WTC11 (cell line): ENCODE measurements at places on chromosomes 1 and 21.
A peak's percentile ranks its signal among the peaks of the same experiment; 100 is the strongest.

DNA sequence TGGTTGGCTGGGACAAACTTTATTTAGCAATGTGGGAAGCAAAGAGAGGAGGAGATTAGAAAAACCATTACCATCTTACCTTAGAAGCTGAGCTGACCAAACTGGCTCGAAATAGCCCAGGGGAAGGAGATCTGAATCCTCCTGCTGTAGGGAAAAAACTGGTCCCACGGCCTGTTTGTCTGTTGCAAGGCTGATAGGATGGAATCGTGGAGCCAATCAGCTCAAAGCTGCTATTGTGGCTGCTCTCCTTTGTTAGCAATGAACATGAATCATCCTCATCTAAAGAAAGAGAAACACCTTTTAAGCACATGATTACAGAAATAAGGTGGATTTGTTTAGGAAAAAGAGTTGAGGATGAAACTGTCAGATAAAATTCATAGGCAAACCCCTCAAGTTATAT, 21.5 kb downstream of the CLSPN start:
- DNase-seq = no peak

DNA sequence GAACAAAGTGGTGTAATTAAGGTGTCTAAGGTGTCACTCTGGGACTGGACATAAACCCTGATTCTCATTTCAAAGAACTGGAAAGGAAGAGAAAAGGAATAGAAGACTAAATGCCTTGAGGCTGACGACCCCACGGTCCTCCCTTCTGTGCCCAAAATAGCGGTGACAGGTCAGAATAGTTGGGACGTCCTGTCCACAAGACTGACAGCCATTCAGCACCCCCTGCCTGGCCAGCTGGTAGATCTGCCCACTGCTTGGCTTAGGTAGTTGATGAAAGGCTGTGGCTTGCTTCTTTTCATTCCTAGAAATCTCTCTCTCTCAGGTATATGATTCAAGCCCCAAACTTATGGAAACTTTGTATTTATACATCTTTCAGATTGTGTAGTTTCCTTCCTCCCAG, 26.4 kb upstream of the CREG1 start:
- no peak for DNase-seq

DNA sequence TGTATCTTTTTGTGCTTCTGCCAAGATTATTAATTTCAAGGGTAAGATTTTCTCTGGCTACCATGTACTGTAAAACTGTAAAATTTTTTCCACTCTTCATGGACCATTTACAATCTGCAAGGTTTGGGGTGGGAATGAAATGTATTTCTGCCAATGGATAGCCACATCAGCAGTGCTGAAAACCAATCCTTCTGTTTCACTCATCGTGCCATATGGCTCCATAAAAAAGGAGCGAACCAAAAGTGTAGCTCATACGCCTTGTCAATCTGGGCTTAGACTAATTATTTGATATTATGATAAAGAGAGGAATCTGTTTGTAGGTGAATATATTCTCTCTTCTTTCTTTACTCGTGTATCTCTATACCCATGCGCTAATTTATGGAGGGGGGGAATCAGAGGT, 3.0 kb upstream of the SLC44A5 start:
- no peak for DNase-seq

DNA sequence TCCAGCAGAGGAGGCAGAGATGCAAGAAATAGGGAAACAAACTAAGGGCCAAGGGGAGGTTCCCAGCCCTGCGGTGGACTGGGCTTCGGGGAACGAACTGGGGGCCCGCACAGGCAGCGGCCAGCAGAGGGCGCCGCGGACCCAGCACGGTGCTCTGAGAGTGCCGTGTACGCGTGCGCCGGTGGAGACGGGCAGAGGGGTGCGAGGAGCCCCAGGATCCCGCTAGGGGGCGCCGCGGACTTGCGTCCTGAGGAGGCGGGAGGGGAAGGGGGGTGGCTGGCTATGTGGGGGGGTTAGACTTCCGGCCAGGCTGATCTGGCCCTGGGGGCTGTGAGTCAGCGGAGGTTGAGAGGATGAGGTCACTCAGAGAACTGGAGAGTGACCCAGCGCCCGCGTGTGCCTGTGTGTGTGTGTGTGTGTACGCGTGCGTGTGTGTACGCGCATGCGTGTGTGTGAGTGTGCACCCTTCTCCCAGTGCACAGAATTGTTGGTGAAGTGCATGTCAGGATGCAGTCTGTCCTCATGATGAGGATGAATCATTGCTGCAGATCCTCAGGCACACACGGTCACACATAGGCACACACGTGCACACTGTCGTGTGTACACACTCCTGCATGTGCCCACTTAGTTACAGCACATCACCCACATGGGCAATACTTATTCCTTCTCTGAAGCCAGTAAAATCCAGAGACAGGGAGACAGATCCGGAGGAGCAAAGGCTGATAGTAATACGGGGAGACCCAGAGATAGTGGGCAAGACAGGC, 17.0 kb downstream of the NES start:
- DNase-seq = peak; percentile 99

- DNase-seq = no peak
These were observed 103.9 kb upstream of the KCND3 start for GRCh38 chr1:112093372-112093694.

GRCh38 chr1:225460021-225460736, 32.3 kb upstream of the LBR start:
- no peak for DNase-seq

DNA sequence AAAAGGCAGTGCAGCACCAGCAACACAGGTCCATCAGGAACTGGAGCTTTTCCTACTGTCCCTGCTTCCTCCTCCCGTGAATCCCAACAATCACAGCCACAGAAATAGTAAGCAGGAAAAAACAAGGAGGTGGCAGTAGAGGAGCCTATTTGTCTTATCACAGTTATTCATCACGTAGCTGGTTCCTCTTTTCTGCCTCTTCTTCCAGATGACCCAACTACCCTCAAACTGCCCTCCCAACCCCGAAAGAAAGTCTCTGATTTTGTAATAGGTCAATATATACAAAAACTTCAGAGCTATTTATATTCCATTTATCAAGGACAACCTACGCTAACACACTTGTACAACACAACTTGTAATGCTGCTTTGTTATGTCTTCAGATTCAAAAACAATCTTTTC, 21.4 kb downstream of the GNB1 start:
- DNase-seq = no peak

- no peak for DNase-seq
These were observed 63.7 kb downstream of the DYRK1A start for GRCh38 chr21:37430184-37430821.

- no peak for DNase-seq
These were observed 93.8 kb downstream of the COQ8A start for GRCh38 chr1:227033880-227034279.

DNA sequence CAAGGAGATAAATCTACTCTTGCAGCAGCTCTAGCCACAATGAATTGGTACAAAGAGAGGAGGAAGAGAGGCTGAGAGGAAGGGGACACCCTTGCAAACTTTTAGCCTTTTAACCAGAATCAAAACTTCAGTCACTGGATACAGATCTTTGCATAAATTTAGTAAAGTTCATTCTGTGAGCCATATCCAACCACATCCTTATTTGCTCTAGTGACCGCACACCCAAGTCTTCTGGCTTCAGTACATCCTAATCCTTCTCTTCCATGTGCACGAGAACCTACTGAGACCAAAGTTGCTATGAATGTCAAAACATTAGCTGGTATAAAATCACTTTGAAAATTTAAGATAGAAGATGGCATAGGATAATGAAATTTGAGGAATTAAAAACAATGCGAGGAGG, 21.9 kb upstream of the PLD5 start:
- DNase-seq = no peak

DNA sequence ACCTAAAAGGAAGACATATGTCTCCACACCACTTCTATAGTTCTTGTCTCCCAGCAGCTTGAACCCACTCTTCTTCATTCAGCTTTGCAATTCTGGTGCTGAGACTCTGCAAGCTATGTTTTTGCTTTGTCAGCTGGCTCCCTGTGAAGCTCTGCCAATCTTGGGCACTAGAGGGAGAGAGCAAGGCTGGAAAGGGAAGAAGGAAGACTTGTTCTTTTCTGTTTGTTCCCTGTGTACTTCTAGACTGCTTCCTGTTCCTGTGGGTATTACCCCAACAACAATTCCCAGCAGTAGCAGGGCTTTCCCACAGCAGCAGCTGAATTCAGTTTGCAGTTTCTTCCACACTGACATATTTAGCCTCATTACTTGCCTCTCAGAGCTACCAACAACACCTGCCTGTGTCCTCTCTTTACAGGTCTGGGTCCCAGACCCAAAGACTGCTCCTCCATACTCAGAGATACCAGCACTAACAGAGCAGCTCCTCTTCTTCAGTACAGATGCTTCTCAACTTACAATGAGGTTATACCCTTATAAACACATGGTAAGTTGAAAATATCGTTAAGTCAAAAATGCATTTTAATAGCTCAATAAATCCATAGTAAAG, 275.2 kb upstream of the NEGR1 start:
- DNase-seq = peak; percentile 40

DNA sequence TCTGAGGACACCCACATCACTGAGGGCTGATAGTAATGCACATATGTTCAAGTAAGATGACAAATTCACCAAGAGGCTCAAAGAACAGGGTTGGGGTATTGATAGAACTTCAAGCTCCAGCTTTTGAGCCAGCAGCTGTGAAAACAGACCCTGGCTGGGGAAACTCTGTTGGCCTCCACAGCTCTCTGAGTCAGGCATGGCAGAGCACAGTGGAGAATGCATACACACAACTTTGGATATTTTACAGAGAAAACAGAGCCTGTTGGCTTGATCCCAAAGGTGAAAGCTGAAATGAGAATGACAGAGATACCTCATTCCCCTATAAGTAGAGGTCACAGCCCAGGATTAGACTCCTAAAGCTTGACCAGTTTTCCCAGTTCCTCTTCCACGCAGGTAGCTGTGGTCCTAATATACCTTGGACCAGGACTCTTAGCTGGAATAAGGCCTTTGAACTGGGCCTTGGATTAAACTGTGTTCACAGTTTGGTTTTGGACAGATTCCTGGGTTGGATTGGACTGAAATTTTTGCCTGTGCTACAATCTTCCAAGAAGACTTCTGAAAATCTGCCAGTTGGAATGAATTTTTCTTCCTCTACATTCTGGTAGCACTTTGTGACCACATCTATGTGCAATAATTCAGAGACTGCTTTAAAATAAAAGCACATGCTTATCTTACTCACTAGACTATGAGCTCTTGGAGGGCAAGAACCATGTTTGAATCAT, 101.6 kb upstream of the HMGB4 start:
- no peak for DNase-seq
